ENCODE measurements at places on chromosomes 4 and X.

- DNase-seq: no peak
Measured at GRCh38 chrX:40320819-40321218, 223.1 kb upstream of the BCOR start.

- DNase-seq: no peak
Measured at GRCh38 chr4:15917297-15917696, 21.2 kb downstream of the FGFBP1 start.

DNA sequence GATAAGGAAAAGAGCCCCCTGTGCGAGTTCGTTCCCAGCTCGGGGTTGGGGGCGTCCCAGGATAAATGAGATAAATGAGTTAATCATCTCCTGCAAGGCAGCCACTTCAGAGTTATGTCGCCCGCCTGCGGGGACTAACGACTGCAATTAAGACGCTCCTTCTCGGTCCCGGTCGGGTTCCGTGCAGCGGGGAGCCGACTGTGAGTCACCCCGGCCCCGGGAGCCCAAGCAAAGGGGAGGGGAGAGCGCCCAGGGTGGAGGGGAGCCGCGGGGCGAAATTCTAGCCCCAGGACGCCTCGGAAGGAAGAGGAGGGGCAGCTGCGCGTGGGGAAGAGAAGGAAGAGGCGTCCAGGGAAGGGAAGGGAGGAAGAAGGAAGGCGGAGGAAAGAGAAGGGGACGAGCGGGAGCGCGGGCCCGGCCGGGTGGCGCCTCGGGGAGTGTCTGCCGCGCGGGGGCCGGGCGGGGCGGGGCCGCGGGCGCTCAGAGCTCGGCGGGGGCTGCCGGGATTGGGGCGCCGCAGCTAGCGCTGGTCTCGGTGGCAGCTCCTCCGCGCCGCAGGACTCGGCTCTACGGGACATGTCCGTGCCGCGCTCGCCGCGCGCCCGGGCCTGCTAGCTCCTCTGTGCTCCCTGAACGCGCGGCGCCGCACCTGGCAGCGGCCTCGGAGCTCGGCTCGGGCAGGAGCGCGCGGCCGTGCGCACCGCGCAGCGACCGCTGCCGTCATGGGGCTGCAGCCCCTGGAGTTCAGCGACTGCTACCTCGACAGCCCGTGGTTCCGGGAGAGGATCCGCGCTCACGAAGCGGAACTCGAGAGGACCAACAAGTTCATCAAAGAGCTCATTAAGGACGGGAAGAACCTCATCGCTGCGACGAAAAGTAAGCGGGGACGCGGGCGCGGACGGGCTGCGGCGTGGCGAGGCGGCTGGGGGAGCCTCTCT, at the start of gene ARHGAP10:
Gene ARHGAP10 (plus strand): TSS at position 509 of the 938 bp plus-strand sequence. CDS start 214 bp downstream, at position 723.
- DNase-seq: no peak

GRCh38 chr4:25029479-25030276, 1.1 kb downstream of the LGI2 start:
- no peak for DNase-seq

DNA sequence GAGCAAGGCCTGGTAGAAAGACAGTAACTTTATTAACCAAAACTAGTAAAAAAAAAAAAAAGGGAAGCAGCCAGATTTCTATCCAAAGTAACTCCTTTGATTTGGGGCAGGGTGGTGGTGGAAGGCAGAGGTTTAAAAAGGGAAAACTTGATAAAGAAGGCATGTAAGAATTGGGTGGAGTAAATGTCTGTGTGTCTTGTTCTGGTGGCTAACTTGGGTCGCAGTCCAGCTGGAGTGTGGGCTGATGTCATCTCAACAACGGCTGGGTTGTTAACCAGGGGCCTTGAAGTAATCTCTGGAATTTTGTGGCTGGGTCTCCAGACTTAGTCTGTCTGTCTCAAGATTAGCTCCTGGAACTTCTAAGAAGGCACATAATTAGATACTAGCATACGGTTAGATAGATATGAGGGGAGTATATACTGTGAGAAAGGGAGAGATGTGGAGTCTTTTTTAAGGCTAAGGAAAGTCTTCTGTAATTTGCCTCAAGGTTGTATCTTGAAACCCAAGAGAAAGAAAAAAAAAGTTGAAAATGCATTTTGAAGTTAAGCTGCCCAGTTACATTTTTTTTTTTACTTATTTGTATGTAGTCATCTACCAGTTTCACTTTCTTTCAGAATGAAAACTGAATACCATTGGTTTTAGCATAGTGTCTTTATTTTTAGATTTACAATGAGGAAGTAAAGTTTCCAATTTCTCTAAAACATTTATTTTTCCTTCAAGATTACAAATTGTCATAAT, 48.3 kb downstream of the MTHFD2L start:
- DNase-seq: no peak

GRCh38 chr4:101954975-101955678, 164.6 kb downstream of the BANK1 start:
- DNase-seq: no peak

- no peak for DNase-seq
Measured at GRCh38 chr4:166284221-166284620, 411.2 kb downstream of the TLL1 start.

DNA sequence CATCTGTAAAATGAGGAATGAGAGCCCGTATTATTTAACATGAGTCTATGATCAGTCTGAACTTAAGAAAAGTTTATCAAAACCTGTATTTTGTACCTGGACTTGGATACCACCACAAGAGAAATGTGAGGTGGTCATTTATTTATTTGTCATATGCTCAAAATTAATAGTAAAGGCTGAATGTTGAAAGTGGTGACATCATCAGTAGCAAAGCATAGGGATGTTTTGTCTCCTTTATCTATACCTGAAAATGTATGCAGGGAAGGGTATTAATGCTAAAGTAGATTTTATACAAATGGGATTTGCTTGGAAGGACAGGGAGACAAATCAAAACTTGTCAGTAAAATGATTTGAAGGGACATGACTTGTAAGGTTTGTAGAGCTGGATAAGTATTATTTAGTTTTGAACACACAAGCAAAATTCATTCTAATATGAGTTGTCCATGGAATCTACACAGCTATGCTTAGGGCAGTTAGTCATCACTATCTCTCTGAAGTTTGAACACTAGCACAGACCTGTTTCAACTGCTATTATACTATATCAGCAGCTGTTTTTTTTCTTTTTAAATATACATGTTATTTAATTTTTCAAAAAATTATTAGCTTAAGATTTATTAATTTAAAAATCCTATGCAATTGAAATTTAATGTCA, 52.4 kb upstream of the GUCY1A1 start:
- no peak for DNase-seq

GRCh38 chr4:154741131-154741665, 2.6 kb upstream of the LRAT start:
- no peak for DNase-seq

DNA sequence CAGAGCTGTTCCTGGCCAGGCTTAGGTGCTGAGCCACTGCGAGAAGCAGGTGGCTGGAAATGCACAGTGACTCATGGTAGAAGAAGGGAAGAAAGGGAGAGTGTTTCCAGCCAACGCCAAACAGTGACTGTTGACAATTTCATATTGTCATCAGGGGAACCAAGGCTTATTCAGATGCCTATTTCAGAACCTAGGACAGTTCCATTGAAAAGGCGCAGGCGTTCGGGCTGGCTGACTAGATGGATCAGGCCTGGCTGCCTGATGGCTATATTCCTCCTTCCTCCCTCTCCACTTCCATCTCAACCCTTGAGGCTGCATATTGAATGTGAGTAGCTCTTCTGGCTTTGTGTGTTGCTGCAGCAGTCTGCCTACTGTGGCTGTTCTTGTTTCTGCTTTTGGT, 73.0 kb upstream of the FRMPD4 start:
- no peak for DNase-seq

DNA sequence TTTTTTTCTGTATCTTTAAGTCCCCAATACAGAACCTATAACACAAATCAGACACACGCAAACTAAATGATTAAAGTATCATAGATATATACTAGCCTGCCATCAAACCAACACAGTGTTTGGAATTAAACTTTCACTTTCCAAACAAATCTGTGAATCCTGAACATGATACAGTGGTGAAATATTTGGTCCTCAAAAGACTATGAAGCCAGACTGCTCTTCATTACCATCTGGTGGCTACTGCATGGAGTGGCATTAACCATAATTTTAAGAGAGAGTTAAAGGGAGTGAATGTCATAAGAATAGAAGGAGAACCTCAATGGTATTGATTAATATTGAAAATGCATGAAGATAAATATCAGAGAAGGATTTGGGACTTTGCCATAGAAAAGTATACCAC, 9.2 kb upstream of the GABRA4 start:
- no peak for DNase-seq

GRCh38 chr4:155535802-155536454, 130.7 kb upstream of the GUCY1A1 start:
- DNase-seq: no peak

DNA sequence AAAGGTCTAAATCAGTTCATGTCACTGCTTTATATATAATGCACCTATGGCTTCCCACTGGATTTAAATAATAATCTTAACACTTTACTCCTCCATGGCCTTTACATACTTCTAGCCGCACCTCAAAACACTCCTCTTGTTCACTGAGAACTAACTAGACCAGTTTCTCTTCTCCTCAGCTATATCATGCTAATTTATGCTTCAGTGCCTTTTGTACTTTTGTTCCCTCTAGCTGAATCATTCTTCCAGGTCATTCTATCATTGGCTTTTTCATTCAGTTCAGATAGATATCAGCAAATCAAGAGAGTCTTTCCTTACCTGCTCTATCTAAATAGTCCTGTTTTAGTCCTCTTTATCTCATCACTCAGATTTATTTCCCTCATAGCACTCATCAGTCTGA, 64.2 kb downstream of the TET2 start:
- no peak for DNase-seq

DNA sequence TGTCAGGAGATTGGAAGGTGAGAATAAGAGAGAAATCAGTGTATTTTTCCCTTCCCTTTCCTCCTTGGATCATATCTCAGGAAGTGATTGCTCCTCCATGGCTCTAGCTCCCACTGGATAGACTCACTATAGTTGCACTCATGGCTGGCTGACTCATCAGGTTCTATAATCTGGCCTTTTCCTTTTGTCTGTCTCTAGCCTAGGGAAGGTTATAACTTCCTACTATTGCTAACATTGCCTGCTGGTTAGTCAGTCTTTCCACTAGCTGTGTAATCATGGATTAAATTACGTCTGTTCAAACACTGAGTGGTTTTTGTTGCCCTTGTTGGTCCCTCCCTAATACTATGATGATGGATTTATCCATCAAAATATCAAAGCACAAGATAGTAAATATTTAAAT, 195.5 kb upstream of the VEGFC start:
- peak; percentile 90 for DNase-seq

GRCh38 chrX:72126048-72126415, 5.7 kb downstream of the RTL5 start:
- no peak for DNase-seq

GRCh38 chr4:182102576-182102975, 140.6 kb upstream of the TENM3 start:
- no peak for DNase-seq

- no peak for DNase-seq
Measured at GRCh38 chr4:100790836-100791615, 273.2 kb upstream of the EMCN start.

GRCh38 chrX:78622831-78623230, 36.3 kb downstream of the RTL3 start:
- no peak for DNase-seq
